ENCODE measurements at places on chromosomes 1 and 21.
A peak's percentile ranks its signal among the peaks of the same experiment; 100 is the strongest.

DNA sequence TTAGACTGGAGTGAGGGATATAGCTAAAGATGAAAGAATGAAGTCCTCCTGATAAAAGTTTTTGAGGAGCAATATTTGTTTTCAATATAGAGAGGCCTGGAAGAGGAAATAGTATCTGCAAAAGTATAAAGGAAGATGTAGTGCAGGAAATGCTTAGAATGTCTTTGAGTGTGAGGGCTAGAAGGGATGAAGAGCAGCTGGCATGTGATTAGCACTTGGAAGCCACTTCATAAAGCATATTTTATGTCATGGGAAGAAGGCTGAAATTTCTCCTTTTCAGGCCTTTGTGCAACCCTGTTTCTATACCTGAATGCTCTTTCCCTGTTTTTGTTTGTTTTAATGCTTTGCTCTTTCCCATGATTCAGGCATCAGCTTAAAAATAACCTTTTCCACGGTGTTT lies 323.3 kb upstream of the DEPDC1 start:
- no peak for DNase-seq

- no peak for DNase-seq
These were observed 4.2 kb upstream of the C1orf159 start for GRCh38 chr1:1120096-1120495.

GRCh38 chr1:65420590-65421350 lies at the start of the genes LEPR and LEPROT:
LEPR (plus strand) TSS chr1:65420668; CDS start chr1:65565566, 144,898 bp downstream.
LEPROT (plus strand) TSS chr1:65420668; CDS start chr1:65420725, 57 bp downstream.
- DNase-seq = no peak

GRCh38 chr1:86339014-86339812 lies 56.9 kb downstream of the ODF2L start:
- DNase-seq = no peak

DNA sequence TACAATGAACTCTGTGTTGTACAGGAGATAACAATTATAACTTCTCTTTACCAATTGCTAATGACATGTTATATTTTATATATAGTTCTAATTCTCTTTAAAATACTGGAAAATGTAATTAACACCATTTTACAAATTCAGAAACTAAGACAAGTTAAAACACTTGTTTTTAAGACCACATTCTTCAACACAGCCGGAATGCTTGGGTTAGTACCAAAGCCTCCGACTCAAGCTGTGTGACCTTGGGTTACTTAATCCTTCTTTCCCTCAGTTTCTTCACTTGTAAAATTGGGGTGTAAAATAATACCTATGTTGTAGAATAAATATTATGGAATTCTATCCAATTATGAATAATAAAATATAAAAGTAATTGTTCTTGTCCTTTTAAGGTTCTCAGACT lies 378.7 kb downstream of the USH2A start:
- DNase-seq = no peak

DNA sequence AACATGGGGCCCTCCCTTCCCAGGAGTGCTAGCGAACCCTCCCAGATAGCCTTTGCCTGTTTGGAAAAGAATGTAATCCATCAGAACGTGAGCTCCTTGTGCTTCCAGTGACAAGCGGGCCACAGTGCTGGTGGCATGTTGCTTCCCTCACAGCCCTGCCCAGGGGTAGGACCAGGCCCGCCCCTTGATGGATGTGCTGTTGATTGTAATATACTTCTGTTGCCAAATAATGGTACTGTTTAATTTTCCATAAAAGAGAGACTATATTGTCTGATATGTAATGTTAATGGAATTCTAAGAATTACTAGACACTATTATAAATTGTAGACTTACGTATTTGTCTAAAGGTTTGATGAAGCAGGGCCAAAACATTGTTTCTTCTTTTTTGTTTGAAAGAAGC lies 16.4 kb downstream of the ATP5PO start:
- no peak for DNase-seq

- DNase-seq = peak; percentile 35
These were observed 510 bp downstream of the DENND4B start for GRCh38 chr1:153945795-153946621.

- DNase-seq = no peak
These were observed 20.8 kb downstream of the PPFIA4 start for GRCh38 chr1:203046984-203047630.

- DNase-seq = no peak
These were observed 14.0 kb downstream of the WNT3A start for GRCh38 chr1:228020686-228021354.

- DNase-seq = no peak
These were observed 41.9 kb upstream of the H6PD start for GRCh38 chr1:9192578-9193232.

GRCh38 chr1:244296447-244296846 lies 155.3 kb downstream of the ADSS2 start:
- DNase-seq = no peak

Measured in progenitor cell of endocrine pancreas (in vitro differentiated cells).